ENCODE measurements at places on chromosomes 2 and 18.

GRCh38 chr2:181396256-181397123 is 60.7 kb upstream of the ITGA4 start:
- no peak for DNase-seq

DNA sequence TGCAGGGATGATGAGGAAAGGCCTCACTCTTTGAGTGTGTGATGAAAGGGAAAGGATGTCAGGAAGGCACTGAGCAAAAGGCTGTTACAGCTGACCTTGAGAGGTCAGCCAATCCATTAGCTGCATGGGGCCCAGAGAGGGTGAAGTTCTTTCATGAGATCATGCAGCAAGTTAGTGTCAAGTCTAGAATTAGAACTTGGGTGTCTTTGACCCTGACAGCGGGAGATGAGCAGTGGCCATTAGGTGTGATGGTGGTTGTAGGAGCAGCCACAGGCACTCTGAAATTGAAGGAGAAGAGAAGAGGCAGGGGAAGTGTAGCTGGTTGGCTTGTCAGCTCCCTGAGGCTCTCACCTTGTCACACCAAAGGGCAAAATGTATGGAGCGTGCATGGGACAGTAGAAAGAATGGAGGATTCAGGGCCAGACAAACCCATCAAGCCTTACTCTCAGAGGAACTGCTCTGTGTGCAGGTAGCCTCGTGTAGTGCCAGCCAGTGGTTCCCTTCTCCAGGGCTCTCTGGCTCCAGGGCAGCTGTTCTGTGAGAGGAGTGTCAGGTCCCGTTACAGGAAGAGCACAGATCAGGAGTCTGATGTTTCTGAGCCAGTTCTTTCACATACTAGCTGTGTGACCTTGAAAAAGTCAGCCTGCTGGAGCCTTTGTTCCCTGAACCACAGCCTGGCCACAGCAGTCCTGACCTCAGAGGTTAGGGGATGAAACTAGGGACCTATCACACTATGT is 35.9 kb downstream of the MAP4K4 start:
- DNase-seq, result no peak

DNA sequence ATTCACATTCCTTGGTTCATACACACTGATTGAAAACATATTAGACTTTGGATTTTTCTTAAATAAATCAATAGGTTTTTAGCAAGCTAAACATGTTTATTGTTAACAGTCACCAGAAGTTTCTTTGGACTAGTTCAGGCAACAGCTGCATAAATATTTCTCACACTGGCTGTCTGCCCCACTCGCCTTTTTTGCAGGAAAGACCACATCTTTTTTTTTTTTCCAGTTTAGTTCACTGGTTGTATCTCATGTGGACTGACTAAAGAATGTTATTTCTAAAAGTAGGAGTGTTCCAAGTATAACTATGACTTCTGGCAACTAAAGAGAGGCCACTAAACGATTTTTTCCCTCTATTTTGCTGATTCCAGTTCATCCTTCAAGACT is 31.1 kb downstream of the SLC40A1 start:
- DNase-seq, result no peak

DNA sequence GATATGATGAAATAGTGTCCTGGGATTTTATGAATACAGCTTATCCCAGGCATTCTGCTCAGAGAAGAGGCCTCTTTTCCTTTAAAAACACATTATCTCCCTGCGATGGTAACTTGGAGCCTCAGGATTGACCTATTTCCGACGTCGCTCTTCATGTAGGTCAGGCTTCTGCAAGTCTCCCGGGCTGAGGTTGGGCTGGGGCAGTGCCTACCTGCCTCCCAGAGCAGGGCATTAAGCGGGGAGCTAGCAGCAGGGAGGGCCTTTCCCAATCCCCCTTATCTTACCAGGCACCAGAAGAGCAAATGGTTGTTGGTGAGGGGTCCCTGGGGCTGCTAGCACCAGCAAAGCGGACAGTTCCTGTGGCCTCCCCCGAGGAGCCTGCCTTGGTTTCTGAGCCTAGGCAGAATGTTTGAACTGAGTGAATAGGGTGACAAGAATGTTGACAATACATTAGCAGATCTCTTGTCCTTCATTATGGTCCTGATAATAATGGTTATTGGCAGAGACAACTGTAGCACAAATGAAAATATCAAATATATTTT is 60.2 kb downstream of the TRPM8 start:
- DNase-seq, result no peak

DNA sequence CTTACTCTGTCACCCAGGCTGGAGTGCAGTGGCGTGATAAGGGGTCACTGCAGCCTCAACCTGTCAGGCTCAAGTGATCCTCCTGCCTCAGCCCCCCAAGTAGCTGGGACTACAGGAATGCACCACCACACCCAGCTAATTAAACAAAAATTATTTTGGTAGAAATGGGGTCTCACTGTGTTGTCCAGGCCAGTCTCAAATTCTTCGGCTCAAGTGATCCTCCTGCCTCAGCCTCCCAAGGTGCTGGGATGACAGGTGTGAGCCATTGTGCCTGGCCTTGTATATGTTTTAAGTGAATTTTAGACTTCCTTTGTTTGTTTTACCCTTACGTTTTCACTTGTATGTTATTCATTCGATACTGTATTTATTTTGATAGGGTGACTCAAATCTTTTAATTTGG is 34.7 kb upstream of the ITSN2 start:
- no peak for DNase-seq

GRCh38 chr2:95352310-95353054 is 50.0 kb upstream of the FAHD2A start:
- no peak for DNase-seq

- no peak for DNase-seq
Measured at GRCh38 chr2:3911882-3912455, 208.6 kb downstream of the DCDC2C start.

GRCh38 chr2:96386470-96386869 is 50.9 kb downstream of the NCAPH start:
- DNase-seq, result no peak

GRCh38 chr2:19028587-19029375 is 329.6 kb downstream of the OSR1 start:
- no peak for DNase-seq

DNA sequence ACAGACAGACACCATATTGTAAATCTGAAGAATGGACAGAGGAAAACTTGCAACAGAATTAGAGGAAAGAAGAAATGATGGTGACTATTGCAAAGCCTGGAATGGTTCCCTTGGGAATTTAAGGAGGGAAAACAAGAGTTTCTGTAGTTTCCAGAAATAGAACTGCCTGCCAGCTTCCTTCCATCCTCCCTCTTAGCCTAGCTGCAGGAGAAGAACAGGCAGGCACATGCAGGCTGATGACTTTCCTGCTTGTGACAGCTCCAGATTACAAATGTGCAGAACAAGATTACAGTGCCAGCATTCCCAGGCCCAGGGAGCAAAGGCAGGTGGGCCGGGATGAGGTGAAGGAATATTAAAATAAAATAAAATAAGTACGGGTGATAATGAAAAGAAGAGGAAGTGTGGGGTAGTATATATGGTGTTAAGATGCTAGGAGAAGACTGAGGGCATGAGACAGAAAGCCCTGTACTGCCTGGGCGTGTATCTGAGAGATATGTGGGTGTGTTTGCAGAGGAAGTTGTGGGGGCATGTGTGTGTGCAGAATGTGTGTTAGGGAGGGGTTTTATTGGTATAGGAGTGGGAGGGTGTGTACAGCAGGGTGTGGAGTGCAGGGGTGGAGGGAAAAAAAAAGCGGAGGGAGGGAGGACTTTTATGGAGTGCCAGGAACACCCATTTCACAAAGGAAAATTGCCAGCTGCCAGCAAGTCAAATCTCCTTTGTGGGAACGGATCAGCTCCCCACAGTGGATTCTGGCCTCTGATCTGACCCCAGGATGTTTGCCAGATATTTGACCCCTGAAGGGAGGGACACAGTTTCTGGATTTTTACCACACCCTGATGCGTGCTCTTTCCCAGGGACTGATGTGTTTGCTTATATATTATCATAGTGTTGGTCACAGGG is 43.9 kb upstream of the NEMP2 start:
- peak; percentile 72 for DNase-seq

All from COR-L47 (cell line).